ENCODE measurements at places on chromosomes 6 and 20.

DNA sequence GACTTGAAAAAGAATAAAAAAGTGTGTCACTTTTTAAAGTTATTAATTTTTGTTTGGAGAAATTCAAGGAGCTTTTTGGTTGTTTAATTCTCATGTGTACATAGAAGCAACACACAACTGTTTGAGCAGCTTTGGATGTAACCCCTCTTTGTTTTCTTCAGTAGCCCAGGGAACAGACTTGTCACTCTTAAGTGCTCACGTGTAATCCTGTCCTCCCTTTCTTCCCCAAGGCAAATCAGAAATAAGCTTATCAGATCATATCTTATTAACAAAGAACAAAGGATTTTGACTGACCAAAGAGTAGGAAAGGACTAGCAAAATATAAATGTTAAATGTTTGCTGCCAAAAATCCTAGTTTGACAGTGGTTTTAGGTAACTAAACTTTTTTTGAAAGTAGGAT is 7.3 kb upstream of the FLRT3 start:
- DNase-seq, result no peak

- no peak for DNase-seq
Observed at GRCh38 chr6:79170959-79171358, 63.5 kb downstream of the HMGN3 start.

DNA sequence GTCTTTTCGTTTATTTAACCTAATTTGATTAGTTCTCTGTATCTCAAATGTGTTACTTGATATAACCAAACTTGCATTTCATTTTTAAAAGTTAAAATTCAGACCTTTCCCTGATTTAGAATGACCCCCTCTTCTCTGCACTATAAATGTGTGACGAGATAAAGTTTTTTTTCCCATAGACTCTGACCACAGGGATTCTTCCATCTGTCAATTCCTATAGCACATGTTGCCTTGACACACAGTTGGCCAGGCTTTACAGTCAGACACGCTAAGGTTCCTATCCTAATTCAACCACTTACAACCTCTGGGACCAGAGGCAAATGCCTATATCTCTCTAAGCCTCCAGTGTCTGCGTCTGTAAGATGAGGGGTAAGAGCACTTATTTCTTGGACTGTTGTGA is 40.6 kb downstream of the KCNS1 start:
- no peak for DNase-seq

GRCh38 chr6:157312757-157313156 is 10.6 kb downstream of the TMEM242 start:
- no peak for DNase-seq

DNA sequence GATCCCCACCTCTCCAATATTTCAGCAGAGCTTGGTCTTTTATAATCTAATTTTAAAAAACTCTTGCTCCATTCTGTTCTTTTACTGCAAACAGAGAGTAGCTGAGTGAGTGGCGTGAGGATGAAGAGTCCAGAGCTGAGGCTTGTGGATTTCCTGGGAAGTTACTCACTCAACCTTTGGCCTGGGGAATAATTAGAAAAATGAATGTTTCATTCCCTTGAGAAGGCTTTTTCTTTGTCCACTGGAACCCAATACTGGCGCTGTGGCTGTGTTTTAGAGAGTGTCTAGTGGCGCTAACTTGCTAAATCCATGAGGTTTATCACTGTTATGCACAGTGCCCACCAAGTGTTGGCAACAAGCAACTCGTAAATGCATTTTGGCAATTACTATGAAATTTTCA is 251.5 kb downstream of the HIVEP2 start:
- DNase-seq, result no peak

- no peak for DNase-seq
Observed at GRCh38 chr6:108610270-108610839, 49.6 kb downstream of the FOXO3 start.

DNA sequence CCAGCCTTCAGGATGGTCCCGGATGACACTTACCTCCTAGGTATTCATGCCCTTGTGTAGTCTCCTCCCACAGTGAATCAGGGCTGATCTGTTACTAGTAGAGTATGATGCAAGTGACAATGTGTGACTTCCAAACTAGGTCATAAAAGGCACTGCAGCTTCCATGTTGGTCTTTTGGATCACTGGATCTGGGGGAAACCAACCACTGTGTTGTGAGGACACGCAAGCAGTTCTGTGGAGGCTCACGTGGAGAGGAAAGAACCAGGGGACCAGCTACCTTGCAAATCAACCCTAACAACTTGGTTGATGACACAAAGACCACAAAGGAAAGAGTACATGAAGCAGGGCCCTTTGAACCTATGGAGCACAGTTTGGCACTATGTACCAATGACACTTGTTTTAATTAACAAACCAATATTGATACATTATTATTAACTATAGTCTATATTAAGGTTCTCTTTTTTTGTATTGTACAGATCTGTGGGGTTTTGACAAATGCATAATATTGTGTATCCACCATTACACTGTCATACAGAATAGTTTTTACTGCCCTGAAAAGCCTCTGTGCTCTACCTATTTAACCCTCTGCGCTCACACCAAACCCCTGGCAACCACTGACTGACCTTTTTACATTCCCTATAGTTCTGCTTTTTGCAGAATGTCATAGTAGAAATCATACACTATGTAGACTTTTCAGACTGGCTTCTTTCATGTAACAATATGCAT is 16.3 kb upstream of the SDCBP2 start:
- no peak for DNase-seq

- no peak for DNase-seq
Observed at GRCh38 chr6:2820415-2820814, 21.2 kb downstream of the SERPINB1 start.

- no peak for DNase-seq
Observed at GRCh38 chr6:15380351-15380750, 134.5 kb downstream of the JARID2 start.

DNA sequence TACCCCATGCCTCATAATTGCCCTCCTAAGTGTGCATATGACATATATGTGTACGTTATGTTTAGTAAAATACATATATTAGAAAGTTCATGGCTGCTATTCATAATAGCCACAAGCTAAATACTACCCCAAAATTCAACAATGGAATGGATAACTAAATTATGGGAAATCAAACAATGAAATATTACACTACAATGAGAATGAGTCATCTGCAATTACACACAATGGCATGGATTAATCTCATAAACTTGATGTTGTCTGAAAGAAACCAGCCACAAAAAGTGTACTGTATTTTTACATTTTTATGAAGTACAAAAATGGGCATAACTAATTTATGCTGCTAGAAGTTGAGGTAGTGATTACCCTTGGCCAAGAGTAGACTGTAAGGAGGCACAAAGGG is 477.0 kb downstream of the HAO1 start:
- DNase-seq, result no peak

- peak; percentile 10 for DNase-seq
Observed at GRCh38 chr6:2542858-2543218, 207.9 kb downstream of the MYLK4 start.

DNA sequence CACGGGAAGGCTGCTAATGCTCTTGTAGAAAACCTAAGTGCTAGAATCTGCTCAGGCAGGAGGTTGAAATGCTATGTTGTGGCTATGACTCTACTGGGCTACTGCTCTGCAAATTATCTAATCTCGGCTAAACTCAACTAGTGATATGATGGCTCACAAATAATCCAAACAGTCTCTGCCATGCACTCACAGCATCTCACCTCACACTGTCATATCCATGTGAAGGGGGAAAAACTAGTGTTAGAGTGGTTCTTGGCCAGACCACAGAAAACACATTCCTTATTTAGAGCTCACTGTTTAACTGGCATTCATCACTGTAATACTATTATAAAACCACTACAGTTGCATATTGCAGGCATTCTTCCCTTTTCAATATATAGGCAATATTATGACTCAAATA is 81.8 kb upstream of the DST start:
- DNase-seq, result peak; percentile 42

DNA sequence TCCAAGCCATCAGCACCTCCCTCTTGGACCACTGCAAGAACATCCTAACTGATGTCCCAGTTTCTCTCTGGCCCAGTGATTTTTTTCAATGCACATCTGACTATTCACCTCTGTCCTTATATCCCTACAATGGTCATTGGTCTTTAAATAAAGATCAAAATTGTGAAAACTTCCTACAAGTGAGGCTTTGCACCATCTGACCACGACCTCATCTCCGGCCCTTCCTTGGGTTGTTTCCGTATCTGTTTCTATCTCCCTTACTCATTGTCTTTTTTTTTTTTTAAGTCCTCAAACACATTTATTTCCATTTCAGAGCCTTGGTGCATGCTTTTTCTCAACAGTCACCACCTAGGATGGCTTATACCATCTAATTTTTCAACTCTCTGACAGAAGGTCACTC is 88.1 kb downstream of the IPCEF1 start:
- DNase-seq, result no peak

- DNase-seq, result no peak
Observed at GRCh38 chr6:131424475-131424874, 148.6 kb upstream of the ARG1 start.

GRCh38 chr6:25233226-25233625 is 45.9 kb upstream of the CARMIL1 start:
- no peak for DNase-seq

- DNase-seq, result no peak
Observed at GRCh38 chr6:46940433-46941226, 18.9 kb upstream of the ADGRF5 start.

DNA sequence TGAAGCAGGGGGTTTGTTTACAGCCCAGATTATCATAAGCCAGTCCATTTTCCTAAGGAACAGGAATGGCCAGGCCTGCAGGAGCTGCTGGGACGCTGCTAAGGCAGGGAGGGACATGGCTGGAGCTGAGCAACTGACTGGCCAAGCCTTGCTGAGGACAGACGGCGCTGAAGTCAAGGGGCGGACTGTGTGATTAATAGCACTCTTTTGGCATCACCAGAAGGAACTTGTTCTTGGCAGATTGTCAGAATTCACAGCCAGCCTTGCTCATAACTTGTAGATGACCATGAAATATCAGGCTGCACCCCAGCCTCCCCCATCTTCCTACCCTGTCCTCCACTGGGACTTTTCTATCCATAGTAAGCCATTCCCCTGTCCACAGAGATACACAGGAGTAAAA is 218.8 kb upstream of the RNF24 start:
- DNase-seq, result peak; percentile 55

DNA sequence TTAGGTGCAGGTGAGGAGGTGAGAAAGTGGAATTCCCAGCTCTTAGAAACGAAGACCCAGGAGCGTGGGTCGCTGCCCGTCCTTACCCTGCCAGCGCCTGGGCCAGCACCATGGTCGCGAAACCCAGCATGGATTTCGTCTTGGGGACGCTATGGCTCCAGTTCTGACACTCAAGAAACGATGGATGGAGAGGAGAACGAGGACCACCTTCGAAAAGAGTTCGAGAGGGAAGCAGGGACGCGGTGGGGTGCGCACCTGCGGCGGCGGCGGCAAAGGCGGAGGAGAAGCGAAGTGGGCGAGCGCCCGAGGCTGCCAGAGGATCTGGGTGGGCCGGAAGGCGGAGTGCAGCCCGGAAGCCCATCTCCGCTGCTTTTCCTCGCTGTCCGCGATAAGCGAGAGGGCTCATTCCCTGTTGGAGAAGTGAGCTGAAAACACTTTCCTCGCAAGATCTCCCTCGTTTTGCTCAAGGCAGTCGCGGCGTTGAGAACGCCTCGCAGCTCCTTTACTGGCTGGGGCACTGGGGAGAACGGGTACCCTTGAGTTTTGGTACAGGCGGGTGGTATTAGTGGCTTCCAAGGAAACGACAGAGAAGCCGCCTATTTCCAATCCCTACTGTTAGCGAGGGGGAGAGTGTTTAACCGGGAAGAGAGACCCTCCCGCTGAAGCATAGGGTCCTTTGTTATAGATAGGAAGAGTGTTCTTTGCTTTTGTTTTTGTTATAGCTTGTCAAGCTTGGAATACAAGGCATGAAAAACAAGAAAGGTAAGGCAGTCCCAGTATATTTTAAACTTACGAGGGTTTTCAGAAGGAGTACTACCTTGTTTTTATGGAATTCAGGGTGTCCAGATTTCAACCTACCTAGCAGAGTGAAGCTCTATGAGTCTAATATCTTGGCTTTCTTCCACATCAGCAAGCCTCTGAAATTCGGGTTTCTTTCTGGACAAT is 109.5 kb downstream of the TRIM27 start:
- DNase-seq, result no peak

- DNase-seq, result no peak
Observed at GRCh38 chr6:100420711-100421110, 44.0 kb downstream of the SIM1 start.

DNA sequence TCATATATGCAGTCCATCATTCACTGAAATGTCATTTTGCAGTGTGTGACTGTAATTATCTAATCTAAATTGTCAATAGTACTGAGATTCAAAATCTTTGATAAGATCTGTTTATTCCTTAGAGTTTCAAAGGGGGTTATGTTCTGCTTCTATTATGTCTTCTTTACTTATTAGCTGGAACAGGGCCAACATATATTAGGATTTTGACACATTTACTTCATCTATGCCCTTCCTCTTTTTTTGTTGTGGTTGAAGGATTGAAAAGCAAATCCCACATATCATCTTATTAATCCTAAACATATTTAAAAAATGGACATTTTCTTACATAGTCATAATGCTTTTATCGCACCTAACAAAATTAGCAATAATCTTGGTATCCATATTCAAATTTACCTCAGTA is 30.3 kb upstream of the MAS1 start:
- no peak for DNase-seq

GRCh38 chr6:52417675-52418111 is 2.4 kb upstream of the EFHC1 start:
- peak; percentile 61 for DNase-seq

- no peak for DNase-seq
Observed at GRCh38 chr20:58851221-58851968, 693 bp upstream of the GNAS-AS1 start.

- DNase-seq, result no peak
Observed at GRCh38 chr20:25043499-25044260, 14.3 kb downstream of the ACSS1 start.

- DNase-seq, result no peak
Observed at GRCh38 chr6:138529478-138529877, 30.2 kb upstream of the NHSL1 start.

DNA sequence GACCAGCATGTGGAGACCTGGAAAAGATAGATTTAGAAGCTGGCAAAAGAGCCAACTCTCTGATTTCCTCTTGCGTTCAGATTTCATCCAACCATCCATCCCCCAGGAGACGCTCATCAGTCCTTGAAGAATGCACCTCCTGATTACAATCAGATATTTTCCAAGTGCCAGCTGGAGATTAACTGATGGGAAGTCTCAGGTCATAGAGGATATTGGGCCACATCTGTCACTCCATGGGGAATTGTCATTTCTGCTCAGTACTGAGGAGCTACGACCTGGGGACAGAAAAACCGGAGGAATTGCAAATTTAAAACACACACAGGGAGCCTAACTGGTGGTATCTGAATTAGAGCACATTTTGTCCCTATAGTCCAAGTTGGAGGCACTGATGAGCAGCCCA is 496.2 kb upstream of the SULF2 start:
- DNase-seq, result no peak

DNA sequence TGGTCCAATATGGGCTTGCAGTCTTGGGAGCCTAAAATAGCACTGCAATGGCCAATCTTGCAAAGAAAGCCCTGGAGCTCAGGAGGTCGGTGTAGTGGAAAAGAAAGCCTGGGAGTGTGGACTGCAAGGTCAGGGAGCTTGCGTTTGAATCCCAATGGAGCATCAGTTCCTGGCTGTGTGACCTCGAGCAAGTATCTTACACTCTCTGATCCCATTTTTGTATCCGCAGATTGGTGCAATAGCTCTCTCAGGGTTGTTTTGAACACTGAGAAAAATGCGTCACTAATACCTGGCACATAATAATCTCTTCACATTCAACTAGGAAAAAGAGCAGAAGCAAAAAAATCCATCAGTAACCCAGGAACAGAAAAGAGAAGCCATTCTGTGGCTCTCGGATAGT is 7.3 kb downstream of the PMEPA1 start:
- no peak for DNase-seq

Measured in GM04503 (cell line).